GM03348 (cell line): ENCODE measurements at places on chromosomes 3 and 15.

DNA sequence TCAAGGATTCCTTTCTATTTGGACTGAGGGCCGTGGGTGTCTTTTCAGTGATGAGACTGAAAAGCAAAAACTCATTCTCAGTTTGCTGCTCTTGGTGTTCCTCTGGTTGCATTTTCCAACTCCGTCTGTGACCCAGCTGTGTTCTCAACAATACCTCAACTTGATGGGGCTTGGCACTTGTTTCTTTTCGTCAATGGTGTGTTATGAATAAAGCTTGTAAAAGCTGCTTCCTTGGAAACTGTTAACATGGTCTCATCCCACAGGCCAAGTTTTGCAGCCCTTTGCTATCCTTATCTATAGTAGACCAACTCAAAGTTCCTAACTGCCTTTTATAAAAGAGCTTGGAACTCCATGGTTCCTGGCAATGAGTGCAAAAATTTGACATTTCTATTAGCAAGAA, 142.5 kb upstream of the UBE2E1 start:
- DNase-seq = no peak

- DNase-seq = no peak
These were observed 31.2 kb upstream of the TMOD3 start for GRCh38 chr15:51798281-51798680.

- DNase-seq = no peak
These were observed 1041.9 kb downstream of the OTOL1 start for GRCh38 chr3:162538491-162538890.

DNA sequence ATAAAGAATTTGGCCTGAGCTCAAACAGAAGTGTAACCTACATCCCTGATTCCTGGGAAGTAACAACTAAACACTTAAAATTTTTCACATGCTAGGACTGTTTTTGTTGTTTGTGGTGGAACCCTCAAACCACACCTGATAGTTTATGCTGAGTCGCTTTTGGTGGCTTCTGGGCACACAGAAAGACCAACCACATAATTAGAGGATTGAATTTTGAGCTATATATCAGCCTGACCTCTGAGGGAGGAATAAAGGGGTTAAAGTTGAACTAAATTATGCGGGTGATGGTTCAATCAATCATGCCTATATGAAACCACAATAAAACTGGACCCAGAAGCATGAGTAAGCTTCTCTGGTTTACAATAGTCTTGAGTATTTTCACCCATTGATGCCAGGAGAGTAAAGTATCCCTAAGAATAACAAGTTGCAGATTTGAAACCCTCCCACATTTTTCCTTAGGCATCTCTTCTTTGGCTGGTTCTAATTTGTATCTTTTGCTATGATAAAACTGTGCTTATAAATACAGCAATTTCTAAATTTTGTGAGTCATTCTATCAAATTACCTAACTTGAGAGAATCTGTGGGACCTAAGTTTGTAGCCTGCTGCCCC, 1304.5 kb upstream of the GBE1 start:
- DNase-seq = no peak

GRCh38 chr3:12987602-12988001, 85.6 kb downstream of the IQSEC1 start:
- DNase-seq = no peak
